Activated naive CD8-positive, alpha-beta T cell treated with anti-CD3 and anti-CD28 coated beads, Interleukin-2, amount 10 ng/mL, durations not matched to agents 7 days and 5 days (primary cell): ENCODE measurements at places on chromosomes 7 and 10.
A peak's percentile ranks its signal among the peaks of the same experiment; 100 is the strongest.

DNA sequence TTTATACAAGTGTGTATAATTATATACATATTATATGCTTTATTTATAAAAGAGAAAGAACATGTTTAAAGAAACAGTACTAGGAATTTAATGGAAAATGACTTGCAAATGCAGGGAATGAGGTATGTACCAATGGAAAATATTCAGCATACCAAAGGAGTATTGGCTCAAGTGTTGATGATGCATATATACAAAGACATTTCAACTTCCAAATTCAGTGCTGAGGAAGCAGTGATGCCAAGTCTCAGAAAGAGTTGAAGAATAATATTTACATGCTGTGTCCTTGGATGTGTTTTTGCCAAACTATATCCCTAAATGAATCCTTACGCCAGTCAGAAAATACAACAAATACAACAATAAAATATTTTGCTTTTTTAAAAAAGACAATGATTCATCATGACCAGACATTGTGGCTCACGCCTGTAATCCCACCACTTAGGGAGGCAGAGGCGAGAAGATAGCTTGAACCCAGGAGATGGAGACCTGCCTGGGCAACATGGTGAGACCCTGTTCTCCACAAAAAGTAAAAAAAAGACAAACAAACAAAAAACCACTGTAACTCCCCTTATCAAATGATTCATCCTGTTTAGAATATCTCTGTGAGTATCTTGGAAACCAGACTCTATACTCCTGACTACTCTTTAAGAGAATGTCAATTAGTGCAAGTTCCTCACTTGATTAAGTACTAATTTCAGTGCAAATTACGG is 157.2 kb downstream of the CHRM2 start:
- no peak for DNase-seq

- peak; percentile 35 for DNase-seq
Observed at GRCh38 chr10:117134306-117135025, 3.6 kb downstream of the VAX1 start.

DNA sequence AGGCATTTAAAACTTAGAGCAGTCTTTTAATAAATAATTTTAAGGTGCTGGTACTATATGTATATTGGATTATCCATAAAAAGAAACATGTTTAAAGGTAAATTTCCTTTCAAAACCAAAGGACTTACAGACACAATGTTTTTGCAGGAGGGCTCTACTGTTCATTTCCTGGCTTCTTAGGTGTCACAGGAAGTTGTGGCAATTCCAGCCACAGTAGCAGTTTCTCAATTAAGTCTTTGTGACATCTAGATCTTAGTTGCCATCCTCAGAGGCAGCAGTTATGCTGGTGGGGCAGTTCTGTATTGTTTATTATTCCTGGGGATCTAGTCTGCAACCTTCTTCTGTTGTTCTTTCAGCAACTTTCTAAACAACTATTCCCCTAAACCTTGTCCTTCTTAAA is 460.1 kb downstream of the MAGI2 start:
- no peak for DNase-seq

DNA sequence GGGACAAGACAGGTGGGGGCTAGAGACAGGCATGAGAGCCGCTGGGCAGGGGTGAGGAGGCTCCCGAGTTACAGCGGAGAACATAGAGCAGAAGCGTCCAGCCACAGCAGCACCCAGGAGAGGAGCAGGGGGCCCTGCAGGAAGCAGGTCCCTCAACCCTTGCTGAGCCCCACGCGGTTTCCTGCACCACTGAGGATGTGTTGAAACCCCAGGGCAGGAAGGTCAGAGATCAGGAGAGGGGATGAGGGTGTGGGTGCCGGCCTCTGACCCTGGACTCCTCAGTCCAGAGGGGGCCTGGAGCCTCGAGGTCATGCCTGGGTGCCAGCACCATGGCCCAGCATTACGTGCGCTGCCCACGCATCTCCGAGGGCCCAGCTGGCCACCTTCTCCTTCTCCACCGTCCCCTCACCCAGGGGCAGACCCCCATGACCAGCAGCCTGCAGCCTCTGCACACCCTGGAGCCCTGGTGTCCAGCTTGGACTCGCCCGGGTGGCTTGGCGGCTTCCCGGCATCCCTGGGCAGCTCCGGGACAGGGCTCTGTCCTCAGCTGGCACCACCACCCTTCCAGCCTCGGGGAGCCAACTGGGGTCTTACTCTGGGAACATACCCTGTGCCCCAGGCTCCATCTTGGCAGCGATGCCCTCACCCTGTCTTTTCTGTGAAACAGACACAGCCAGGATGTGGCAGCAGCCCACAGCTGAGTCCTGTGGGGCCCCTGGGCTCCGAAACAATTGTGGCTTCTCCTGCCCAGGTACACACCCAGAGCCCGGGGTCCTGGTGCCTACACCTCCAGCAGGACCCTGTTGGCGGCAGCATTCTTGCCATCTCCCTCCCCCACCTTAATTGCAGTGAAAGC is 52.0 kb downstream of the STK32C start:
- DNase-seq, result no peak

- no peak for DNase-seq
Observed at GRCh38 chr7:130734815-130735716, 1.1 kb upstream of the KLF14 start.

DNA sequence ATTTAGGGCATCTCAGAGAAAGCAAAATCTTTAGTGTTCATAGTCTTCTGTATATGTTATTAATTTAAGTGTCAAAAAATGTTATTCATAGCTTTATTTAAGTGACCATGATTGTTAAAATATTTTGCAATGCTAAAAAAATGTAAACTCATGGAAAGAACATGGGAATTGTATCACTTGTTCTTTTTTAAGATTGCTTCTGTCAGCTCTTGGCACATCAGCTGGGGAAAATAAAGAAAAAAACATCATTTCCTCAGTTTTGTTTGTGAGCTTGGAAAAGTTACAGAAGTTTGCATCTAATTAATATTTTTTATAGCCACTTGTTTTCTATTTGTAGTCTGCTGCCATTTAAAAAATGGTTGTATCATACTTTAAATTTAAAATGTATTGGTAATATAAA is 285.9 kb upstream of the CSTF2T start:
- DNase-seq, result no peak

DNA sequence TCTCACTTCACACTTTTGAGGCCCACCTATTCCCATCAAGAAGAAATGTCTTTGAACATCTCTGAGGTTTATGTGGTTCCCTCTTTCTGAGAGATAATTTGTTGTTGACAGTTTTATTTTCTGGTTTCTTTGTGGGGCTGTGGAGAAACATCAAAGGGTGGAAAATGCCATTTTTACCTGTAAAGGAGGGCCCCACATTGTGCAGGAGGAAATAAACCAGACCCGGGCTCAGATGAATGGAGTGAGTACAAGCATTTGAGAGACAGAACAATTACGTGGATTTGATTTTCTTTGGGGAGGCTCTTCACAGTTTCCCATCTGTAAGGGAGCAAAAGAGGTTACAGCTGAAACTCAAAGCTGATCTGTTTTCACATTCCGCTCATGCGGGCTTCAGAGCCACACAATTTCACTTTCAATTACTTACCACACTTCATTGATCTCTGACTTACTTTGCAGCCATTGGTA is 29.8 kb downstream of the ITPRIP start:
- DNase-seq, result no peak

- no peak for DNase-seq
Observed at GRCh38 chr10:47143072-47143471, 156.9 kb upstream of the GDF10 start.

GRCh38 chr7:40749877-40750276 is 615.1 kb downstream of the SUGCT start:
- no peak for DNase-seq

GRCh38 chr10:12353399-12354242 is 4.3 kb downstream of the CAMK1D start:
- DNase-seq, result no peak

DNA sequence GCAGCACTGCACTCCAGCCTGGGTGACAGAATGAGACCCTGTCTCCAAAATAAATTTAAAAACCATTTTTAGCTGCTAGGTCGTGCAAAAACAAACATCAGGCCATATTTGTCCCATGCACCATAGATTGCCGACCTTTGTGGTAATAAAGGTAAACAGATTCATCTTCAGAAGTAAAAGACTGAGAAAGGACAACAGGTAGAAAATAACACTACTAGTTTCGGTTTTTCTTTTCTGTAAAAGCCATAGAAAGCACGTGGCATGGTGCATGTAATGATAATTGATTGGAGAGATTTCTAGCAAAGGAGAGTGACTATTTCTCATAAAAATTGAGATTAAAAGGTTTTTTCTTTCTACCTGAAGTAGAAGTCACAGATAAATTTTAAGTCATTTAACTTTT is 93.9 kb downstream of the DNAH11 start:
- DNase-seq, result no peak

- DNase-seq, result no peak
Observed at GRCh38 chr7:118573085-118573484, 348.6 kb downstream of the ANKRD7 start.

DNA sequence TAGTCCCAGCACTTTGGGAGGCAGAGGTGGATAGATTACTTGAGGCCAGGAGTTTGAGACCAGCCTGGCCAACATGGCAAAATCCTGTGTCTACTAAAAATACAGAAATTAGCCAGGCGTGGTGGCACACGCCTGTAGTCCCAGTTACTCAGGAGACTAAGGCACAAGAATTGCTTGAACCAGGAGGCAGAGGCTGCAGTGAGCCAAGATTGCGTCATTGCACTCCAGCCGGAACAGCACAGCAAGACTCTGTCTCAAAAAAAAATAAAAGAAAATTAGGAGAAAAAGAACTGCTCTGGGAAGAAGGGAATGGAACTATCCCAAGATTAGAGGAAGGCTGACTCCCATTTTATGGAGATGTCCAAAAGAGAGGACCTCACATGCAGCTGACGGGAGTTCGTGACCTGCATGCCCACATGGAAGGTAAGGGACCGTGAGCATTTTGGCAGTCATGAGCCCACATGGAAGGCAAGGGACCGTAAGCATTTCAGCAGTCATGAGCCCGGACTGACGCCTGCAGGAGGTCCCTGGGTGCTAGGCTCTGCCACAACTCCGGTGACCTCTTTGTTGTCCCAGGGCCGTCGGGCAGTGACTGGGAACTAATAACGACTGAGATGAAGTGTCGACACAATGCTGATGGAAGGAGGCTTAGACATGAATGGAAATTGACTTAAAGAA is 18.6 kb upstream of the GTPBP4 start:
- no peak for DNase-seq

- DNase-seq, result no peak
Observed at GRCh38 chr7:100603726-100604027, 1.5 kb downstream of the PCOLCE start.

- DNase-seq, result no peak
Observed at GRCh38 chr7:29839302-29839701, 33.0 kb downstream of the WIPF3 start.

DNA sequence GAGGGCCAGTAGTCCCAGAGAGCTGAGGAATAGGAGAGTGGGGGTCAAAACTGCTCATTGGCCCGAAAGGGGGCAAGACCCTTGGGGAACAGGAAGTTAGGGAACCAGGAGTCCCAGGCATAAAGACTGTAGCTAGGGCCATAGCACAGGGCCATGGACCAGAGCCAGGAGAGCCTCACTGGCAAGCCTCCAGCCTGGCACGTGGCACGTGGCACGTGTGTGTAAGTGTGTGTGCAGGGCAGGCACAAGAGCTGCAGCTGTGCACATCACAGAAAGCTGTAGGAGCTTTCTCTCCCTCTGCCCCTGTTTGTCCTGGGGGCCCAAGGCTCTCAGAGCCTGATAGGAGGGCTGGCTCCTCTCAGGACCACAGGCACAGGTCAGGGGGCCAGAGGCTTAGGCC is 47.8 kb upstream of the SLF2 start:
- DNase-seq, result no peak

- DNase-seq, result no peak
Observed at GRCh38 chr10:51918440-51918839, 219.0 kb upstream of the CSTF2T start.

GRCh38 chr7:138527746-138528223 is 67.7 kb downstream of the TRIM24 start:
- DNase-seq, result no peak

DNA sequence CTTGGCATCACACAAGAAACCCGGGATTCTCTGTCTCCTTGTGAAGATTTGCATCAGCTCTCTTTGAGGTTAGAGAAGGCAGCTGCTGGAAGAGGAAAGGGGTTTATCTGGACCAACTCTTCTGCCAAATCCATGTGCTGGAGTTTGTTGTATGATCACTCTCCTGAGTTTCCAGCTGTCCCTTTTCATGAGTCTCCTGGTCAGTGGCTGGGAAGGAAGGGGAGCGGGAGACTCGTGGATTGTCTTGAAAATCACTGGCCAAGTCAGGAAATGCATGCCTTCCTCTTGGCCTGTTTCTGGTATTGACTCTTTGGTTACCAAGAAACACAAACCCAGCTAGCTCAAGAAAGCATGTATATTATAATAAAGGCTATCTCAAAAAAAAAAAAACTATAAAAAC is 38.8 kb downstream of the TACR2 start:
- no peak for DNase-seq

DNA sequence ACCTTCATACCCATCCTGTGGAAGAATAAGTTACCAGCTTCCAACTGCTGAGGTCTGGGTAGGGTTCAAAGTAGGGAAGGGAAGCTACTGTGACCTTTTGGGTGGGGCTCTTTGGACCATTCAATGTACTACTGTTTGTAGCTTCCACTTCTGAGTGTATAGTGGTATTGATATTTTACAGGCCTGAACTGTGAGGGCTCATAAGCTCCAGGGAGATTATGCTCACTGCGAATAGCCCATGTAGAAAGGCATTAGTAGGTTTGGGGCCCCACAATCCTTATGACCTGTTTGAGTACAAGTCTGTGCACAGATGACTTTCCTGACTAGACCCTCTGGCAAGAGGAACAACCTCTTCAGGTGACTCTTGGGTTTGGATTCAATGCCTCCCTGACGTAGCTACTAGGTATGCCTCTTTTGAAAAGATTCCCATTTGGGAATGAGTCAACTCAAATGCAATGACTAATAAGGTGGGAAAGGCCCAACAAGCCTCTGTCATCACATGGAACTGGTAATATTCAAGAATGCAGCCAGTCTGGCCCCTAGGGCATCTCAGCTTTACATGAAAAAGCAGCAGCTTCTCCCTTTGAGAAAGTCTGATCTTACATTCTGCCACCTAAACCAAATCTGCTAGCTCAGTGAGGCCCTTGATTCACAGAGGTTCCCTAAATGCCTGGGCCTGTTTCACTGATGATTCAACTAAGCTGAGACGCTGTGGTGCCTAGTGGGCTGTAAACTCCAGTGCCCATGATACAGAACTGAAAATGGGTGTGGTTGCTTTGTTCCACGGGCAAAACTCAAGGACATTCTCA is 79.8 kb downstream of the ABI1 start:
- no peak for DNase-seq

- no peak for DNase-seq
Observed at GRCh38 chr7:137985897-137986251, 16.0 kb downstream of the CREB3L2 start.

- no peak for DNase-seq
Observed at GRCh38 chr10:113058523-113059370, 108.7 kb downstream of the TCF7L2 start.

- no peak for DNase-seq
Observed at GRCh38 chr7:87113077-87113476, 39.2 kb upstream of the DMTF1 start.

DNA sequence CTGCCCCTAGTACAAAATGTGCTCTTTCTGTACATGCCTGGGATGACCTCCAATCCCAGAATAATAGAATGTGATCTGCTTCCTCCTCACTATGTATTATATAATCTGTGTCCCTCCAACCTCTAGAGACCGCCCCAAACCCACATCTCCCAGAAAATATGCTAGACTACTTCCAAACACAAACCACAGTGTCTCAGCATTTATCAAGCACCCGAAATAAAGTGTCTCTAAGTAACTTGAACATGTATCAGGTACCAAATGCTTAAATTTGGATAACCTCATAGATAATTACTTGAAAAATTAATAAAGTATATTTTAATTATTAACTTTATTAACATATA is 16.1 kb downstream of the LYZL1 start:
- no peak for DNase-seq
